ENCODE measurements at places on chromosomes 16 and 17.

- DNase-seq, result no peak
Measured at GRCh38 chr17:75326226-75326848, 37.1 kb upstream of the SLC25A19 start.

DNA sequence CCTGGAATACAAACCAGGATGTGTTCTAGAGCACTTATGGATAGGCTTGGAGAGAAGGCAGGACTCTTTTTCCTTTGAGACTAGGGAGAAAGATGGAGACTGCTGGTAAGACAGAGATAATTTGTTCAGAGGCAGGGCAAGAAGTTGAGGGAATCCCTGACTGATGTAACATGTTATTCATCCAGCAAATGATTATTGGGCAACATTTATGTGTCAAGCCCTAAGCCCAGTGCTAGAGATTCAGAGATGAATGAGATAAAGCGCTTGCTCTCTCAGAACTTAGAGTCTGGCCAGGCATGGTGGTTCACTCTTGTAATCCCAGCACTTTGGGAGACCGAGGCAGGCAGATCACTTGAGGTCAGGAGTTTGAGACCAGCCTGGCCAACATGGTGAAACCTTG lies 47.8 kb upstream of the NUFIP2 start:
- no peak for DNase-seq

GRCh38 chr16:11056993-11057649 lies 112.8 kb downstream of the CLEC16A start:
- DNase-seq, result no peak

DNA sequence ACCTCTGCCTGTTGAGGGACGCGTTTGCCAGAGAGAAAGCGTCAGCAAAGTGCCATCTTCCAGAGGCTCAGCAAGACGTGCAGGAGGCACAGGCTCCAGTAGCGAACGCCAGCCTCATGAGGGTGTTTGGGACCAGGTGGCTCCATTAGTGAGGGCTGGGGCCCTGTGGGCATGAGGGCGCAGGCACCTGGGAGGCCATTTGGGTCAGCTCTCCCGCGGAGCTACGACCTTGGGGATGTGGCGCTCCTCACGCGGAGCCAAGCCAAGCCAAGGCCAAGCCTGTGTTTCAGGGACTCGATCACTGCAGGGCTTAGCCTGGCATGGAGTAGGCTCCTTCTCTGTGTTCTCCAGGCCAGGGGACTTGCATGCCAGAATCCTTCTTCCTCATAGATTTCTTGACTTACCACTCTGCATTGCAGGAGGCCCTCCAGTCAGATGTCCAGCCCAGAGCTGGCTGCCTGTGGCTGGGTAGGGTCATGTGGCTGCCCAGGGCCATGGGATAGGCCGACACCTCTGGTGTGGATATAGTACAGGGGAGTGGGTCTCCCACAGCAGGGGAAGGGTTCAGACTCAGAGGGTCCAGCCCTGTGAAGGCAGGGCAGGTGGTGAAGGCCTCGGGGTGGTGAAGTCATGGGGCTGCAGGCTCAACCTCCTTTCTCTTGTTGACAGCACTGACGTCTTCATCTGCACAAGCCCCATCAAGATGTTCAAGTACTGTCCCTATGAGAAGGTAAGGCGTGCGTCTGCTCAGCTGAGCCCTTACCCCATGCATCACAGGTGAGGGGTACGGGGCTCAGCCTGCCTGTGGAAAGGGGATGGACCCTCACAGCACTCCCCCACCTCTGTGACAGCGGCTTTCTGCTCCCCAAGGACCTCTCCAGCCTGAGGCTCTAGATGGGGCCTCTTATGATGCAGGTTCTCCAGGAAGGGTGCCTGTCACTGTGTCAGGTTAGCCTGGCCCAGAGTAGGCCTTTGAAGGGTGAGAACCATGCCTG lies 19.6 kb downstream of the NT5M start:
- DNase-seq, result no peak

DNA sequence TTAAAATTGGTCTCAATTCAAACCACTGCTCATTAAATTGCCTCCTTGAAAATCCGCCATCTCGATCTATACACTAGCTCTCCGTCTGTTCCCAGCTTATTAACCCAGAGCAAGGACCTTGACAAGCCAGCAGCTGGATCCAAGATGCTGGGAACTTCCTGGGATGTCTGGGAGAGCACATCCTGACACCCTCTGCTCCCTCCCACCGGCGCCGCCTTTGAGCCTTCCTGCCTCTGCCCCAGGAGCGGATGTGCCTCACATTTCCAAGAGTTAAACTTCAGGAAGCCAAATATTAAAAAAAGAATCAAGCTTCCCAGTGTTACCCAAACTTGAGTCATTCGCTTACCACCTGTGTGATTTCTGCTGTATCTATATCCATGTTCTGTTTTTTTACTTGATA lies 107.9 kb downstream of the HAPSTR1 start:
- no peak for DNase-seq

- peak; percentile 68 for DNase-seq
Measured at GRCh38 chr17:49851387-49852291, 3.8 kb upstream of the TAC4 start.

GRCh38 chr16:49593424-49594040 lies 219.9 kb downstream of the C16orf78 start:
- no peak for DNase-seq

DNA sequence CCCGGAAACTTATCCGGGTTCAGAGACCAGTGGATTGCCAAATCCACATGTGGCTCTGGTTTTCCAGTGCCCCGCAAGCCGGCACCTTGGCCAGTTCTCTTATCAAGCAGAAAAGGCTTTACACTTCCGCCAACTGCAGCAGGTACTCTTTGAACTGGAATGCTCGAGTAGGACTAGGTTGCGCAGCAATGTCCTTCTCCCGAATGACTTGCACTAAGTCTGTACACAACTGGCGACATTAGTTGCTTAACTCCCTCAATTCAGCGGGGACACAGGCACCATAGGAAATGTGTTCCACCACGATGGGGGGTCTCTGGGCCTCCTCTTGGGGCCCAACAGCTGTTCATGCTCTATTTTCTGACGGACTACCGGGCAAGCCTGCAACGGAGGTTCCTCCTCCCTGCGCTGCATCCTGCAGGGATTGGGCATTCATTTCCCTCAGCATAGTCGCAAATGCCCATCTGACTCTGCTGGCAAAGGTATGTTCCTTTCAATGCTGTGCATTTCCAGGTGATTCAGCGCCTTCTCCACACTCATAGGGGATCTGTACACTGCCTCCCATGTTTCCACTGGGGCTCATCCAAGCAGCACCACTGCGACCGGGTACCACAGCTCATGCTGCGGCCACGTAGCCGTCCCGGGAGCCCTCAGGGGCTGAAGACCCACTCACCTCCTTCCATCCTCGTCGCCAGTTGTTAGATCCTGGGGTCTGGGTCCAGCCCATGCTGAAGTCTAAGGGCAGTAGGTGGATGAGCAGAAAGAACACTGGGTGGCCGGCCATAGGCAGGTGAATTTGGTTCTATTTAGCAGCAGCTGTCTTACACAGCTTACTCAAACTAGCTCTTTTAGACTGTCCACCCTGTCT lies 34.2 kb upstream of the APPBP2 start:
- no peak for DNase-seq

- DNase-seq, result no peak
Measured at GRCh38 chr17:80109713-80110446, 8.5 kb downstream of the GAA start.

- no peak for DNase-seq
Measured at GRCh38 chr16:49560004-49560830, 186.6 kb downstream of the C16orf78 start.

DNA sequence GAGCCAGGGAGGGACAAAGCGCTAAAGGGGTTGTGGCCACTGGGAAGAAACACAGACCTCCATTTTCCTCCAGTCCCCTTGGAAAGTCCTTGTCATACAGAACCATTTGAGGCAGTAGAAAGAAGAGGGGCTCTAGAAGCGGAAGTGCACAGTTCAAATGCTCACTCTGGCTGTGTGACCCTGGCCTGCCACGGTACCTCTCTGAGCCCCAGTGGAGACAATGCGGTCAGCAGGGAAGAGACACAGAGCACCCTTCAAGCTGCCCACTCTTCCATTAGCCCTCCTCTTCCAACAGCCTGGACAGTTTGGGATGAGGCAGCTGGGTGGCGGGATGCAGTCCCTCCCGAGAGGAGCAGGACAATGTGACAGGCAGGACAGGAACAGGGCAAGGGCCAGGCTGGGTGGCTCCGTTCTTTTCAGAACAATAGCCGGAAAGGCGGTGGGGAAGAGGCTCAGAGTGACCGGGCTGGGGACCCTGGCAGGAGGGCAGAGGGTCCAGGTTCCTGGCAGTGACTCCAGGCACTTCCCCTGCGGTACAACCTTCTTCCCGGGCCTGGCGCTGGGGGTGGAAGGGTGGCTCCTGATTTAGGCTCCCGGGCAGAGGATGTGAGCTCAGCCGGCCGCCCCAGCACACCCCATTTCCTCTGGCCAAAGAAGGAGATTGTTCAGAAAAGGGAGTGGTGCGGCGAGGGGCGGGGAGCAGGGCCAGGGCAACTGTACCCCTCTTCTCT lies 5.6 kb downstream of the CASKIN2 start:
- no peak for DNase-seq

DNA sequence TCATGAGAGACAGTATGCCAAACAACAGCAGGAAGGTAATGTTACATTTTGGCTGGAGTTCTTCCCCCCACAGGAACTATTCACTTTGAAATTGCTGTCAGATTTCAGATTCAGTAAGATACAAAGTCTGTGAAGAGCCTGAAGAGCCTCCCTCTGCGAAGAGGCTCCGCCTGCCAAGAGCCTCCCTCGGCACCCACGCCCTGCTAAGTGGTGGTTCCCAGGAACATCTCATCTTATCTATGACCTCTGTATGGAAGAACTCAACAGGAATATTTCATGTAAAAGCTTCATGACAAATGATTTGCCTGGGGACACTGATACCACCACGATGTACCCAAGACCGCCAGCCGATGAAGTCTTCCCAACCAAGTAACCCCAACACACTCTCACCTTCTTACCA lies 3.2 kb downstream of the ZC3H7A start:
- DNase-seq, result no peak

- no peak for DNase-seq
Measured at GRCh38 chr16:886084-886543, 84.7 kb downstream of the LMF1 start.

GRCh38 chr16:54422159-54422558 lies 135.6 kb upstream of the IRX3 start:
- no peak for DNase-seq

DNA sequence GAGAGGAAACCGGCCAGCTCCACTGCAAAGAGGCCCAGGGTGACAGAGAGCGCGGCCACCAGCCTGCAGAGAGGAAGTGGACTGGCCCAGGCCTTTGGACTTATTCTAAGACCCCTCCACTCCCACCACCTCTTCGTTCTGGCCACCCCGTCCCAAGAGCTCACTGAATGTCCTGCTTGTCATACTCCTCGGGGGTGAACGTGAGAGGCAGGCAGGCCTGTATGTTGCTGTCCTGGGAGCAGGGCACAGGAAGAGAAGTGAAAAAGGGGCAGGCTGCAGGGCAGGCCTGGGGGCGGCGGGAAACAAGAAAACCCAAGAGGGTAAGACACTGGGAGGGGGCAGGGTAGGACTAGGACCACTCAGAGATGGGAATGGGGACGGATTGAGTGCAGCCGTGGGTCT lies 384 bp downstream of the TMEM107 start:
- DNase-seq, result no peak

- no peak for DNase-seq
Measured at GRCh38 chr17:1007310-1008007, 10.5 kb downstream of the TIMM22 start.

- DNase-seq, result no peak
Measured at GRCh38 chr17:61247439-61247838, 152.2 kb upstream of the TBX2 start.

- no peak for DNase-seq
Measured at GRCh38 chr16:85543536-85543935, 69.6 kb upstream of the GSE1 start.

DNA sequence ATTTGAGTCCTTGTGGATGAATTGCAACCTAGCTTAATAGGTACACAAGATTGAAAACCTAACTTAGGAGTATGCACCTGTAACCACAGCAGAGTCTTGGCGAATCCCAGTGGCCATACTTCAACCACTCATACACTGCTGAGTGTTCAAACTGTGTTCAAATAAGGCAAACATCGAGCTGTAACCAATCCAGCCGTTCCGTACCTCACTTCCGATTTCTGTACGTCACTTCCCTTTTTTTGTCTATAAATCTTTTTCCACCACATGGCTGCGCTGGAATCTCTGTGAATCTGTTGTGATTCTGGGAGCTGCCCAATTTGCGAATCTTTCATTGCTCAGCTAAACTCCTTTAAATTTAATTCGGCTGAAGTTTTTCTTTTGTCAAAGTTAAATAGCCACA lies 190.6 kb downstream of the MAF start:
- DNase-seq, result no peak

- no peak for DNase-seq
Measured at GRCh38 chr17:4823373-4824089, 9.6 kb upstream of the MINK1 start.

GRCh38 chr17:13418891-13419290 lies 182.8 kb downstream of the HS3ST3A1 start:
- no peak for DNase-seq

DNA sequence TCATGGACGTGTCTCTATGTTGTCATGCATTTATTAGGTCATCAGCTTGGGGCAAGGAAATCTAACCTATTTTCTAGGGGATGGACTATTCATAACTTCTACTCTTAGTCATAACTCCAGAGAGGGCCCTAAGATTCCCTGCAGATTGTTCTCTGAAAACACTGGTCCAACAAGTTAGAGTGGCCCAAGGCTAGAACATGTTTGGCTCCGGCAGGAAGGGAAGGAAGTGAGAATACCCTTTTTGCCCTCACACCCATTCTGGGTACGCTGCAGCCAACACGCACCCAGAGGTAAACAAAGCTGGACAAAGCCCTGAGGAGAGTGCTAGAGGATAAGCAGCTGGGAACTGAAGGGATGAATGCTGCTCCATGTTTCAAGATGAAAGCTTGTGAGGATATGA lies 9.9 kb downstream of the C16orf86 start:
- DNase-seq, result no peak

DNA sequence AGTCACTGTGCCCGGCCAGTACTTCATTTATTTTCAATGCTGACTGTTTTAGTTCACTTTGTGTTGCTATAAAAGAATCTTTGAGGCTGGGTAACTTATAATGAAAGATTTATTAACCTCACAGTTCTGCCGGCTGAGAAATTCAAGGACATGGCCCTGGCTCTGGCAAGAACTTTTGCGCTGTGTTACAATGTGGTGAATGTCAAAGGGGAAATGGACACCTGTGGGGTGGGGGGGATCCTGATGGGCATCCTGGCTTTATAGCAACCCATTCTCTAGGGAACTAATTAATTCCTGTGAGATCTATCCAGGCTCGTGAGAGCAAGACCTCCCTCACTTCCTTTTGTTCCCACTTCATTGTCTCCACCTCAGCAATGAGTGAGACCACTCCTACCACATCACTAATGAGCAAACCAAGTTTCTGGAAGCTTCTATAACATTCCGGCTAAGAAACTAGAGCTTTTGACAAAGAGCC lies 17.1 kb upstream of the CDH3 start:
- no peak for DNase-seq
